OCI-M1 (cell line): ENCODE measurements at places on chromosomes 3 and 15.
A peak's percentile ranks its signal among the peaks of the same experiment; 100 is the strongest.

DNA sequence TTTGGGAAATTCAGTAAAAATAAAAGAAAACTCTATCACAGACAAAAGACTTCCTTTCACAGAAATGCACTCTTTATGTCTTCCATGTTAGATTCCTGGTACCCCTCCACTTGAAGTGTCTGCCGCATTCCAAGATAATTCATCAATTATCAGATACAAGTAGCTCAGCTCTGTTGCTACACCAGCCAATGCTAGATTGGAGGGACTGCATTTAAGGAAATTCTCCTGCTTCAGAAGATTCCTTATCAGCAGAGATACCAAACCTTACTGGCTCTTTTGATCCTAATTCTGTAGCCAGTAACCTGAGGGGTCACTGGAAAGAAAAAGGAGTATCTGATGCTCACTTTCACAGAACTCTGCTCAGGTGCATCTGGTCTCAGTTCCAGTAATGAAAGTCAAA, 63.9 kb downstream of the TM4SF4 start:
- no peak for DNase-seq

DNA sequence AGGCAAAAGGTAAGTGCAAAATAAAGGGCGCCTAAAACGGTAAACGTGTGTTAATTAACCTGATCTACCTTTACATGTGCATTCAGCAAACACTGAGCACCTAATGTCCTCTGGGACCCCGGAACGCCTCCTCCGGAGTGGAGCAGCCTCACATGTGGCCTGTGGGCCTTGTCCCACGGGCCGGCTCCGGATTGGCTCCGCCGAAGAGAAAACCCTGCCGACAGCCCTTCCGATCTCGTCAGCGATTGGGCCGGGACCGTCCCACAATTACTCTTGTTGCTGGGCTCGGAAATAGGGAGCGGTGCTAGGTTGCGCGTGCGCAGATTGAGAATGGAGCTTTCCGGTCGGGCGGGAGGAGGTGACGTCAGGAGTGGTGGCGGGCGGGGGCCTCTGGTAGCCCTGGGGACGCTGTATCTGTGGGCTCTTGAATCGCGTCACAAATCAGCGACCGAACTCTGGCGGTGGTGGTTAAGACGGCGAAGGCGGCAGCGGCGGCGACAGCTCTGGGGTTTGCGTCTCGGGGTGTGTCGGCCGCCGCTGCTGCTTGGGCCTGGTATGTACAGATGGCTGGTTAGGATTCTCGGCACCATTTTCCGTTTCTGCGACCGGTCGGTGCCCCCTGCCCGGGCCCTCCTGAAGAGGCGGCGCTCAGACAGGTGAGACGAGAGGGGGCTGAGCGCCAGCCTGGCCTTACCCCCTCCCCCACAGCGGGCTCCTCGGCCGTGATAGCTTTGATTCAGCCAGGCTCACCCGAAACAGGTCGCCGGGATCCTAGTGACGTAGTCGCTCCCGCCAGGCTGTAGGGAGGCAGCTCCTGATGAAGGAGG, at the start of gene SENP2:
TSS of gene SENP2 (plus strand) at position 437 of the 827 bp plus-strand sequence. CDS start at position 556, 119 bp downstream.
- peak; percentile 98 for DNase-seq

- DNase-seq = no peak
Measured at GRCh38 chr3:122770521-122771202, 23.0 kb downstream of the HSPBAP1 start.

DNA sequence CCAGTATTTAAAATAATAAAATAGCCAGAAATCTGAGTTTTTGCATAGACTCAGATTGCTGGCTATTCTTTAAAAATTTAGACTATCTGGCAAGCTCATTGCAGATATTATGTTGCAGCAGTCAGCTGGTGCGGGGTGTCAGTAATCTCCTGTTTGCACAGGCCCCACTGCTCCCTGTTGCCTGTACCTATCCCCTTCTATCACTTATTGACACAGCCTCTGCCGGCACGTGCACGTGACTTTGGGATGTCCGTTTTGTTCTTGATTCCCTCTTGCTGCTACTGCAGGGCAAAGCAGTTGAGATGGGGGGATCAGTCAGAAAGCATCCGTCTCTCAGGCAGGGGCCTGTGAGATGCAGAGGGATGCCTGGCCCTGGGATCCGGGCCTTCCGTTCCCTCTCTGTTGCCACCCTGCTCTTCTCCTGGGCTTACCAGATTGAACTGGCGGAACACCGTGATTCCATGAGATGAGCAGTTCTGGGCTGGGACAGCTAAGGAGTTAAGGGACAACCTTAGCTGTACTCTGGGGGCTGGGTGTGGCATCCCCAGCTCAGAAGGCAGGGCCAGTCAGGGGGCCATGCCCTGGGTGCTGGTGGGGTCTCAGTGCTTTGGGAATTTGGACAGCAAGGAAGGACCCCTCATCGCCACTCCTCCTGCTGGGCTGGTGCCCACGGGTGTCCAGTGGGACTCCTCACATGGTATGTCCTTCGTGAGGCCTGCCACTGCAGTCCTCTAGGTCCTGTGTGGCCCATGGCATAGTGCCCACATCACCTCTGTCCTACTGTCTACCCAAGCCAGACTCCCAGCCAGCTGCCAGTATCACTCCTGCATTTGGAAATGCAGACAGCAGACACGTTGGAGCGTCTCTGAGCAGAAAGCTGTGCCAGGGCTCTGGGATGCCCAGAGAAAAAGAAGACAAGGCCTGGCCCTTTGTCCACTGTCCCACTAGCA, 11.8 kb downstream of the MRAS start:
- no peak for DNase-seq

DNA sequence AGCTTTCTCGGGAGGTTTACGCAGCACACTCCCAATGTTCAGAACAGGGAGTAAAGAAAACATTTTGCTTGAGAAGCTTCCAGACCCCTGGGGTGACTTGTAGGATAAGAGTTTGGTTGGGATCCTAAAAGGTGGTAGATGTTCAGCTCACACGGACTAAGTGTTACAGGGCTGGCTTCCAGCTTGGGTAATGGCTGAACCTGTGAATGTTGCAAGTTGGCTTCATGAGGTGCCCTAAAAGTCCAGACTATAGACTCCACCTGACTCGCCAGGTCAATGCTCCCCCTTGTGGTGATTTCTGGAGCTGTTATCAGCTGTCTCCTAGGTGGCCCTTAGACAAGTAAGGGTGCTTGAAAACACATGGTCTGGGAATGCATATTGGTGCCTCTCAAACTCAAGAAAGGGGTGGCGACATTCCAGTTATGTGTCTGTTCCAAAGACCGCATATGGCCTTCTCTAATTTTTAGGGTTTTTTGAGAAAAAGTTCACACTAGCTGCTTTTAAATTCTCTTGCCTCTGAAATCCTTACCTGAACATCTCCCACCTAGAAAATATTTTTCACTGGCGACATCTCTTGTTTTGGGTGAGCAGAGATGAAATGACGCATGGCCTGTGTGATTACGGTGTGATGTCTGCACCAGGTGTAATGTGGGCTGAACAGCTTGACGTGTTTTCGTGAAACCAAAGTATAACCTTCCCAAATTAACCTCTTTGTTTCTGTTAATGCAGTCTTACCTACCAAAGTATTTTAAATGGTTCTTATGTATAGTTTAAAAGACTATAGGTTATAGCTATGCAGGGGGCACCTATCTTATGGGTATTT, 175.7 kb upstream of the KBTBD8 start:
- DNase-seq = peak; percentile 76

GRCh38 chr15:47887241-47887800, 170.0 kb downstream of the SEMA6D start:
- no peak for DNase-seq

GRCh38 chr3:14138878-14139655, 14.2 kb downstream of the TMEM43 start:
- DNase-seq = no peak

DNA sequence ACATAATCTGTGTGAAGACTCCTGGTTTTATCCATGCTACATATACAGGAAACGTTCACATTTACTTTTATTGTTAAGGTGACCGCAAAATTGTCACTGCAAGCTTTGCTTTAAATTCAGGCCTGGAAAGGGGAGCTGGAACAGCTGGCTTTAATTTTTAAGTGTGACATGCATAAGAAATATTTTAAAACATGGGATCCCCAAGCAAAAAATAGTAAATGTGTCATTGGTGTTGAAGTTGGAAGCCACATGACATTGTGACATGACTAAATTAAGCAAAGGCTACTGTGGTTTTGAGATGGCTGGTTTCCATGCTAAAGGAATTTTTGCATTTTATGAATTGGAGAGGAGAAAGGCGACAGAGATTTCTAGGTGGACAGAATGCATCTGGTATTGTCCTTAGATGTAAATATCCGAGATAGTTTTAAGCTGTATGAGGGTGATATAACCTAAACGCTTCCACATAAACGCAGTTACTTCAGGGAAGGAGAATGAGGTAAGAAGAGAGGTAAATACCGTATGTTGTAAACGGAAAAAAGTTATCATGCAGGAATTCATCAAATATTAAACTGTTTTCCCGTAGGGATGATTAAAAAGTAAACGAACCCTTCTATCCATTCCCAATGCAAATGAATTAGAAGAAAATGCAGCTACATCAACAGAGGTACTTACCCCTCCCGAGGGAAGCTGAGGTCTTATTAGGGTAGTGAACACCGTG, 927 bp upstream of the FYTTD1 start:
- DNase-seq = no peak

DNA sequence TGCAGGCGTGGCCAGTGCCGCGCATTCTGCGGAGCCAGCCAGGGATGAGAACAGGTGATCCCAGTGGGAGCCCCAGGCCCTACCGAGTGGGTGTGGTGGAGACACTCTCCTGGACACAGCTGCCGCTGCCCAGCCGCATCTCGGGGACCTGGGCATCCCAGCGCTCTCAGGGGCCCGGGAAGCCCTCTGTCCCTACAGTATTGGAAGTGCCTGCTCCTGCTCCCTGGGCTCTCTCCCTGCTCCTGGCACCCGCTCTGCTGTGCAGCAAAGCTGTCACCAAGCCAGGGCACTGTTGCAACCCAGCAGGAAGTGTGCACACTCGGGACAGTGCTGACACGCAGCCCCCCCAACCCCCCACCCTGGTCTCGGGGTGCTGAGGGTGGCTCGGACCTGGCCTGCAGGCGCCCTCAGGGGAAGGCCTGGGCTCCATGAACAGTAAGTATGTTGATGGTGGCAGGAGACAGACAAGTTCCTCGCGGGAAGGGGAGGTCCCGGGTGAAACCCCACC, 1177.4 kb upstream of the GBE1 start:
- no peak for DNase-seq

- DNase-seq = no peak
Measured at GRCh38 chr15:51718219-51718618, 19.2 kb downstream of the LYSMD2 start.
